RPMI7951 (cell line): ENCODE measurements at places on chromosomes 16 and 17.

DNA sequence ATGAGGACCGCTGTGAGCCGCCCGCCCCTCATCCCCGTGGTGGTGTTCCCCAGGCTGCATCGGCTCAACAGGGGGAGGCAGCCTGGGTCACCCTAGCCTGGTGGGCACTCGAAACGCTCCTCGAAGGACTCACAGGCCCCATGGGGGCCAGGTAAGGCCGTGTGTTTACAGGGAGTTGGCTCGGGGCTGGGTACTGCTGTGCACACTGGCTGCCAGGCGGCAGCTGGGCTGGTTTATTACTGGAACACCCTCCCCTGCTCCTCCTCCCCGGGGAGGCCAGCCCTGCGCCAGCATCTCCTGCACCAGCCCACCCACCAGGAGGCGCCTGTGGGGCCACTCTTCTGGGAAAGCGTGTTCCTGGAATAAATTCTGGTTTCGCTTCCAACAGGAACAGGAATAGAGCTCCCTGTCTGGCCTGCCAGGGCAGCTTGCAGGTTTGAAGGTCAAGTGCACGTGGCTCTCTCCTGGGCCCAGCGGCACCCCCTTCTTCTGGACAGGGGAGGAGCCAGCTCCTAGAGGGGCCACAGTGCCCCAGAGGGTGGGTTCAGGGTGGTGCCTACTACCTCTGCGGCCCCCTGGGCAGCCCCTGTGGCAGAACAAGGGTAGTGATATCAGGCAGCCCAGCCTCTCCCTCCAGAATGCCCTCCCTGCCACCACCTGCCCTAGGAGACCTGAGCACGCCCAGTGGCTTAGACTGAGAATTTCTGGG, 11.3 kb downstream of the MCRIP1 start:
- DNase-seq: peak; percentile 29

GRCh38 chr17:75514919-75515495, 330 bp downstream of the CASKIN2 start:
- peak; percentile 16 for DNase-seq

- DNase-seq: no peak
These were observed 147.0 kb downstream of the SLC39A11 start for GRCh38 chr17:72945473-72945872.

DNA sequence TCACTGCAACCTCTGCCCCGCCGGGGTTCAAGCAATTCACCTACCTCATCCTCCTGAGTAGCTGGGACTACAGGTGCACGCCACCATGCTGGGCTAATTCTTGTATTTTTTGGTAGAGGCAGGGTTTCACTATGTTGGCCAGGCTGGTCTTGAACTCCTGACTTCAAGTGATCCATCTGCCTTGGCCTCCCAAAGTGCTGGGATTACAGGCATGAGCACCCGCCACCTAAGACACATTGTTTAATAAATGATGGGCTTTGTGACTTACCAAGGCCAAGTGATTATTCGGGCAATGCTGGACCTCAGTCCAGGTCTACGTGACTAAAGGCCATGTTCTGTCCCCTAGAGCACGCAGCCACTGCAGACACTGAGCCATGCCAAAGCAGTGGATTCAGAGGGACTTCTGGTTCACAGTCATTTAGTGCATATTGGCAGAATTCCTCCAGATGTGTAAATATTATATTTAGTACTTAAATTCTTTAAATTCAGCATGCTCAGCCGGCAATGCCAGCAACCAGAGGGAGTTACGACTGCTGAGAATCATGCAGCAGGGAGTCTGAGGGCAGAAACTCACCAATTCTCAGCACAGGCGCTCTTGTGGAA, 4.8 kb upstream of the ERCC4 start:
- no peak for DNase-seq
